NCI-H1436 (cell line): ENCODE measurements at places on chromosomes 13 and 19.
A peak's percentile ranks its signal among the peaks of the same experiment; 100 is the strongest.

DNA sequence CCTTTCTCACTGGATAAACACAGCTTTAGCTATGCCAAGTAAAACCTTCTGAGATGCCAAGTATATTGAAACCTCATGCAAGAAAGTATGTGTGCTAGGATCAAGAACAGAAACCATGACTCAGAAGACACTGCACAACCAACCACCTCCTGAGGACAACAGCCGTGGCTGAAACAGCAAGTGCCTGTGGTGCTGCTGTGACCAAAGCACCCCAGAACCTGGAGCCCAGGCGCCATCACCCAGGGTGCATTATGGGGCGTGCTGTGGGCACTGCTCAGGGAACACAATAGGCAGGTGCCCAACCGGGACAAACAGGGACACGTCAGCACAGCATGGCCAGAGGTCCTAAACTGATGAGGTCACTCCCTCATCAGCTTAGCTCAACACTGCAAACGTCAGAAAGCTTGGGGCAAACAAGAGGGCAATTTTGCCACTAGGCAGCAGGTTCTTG lies 101.3 kb upstream of the SLC15A1 start:
- no peak for DNase-seq

DNA sequence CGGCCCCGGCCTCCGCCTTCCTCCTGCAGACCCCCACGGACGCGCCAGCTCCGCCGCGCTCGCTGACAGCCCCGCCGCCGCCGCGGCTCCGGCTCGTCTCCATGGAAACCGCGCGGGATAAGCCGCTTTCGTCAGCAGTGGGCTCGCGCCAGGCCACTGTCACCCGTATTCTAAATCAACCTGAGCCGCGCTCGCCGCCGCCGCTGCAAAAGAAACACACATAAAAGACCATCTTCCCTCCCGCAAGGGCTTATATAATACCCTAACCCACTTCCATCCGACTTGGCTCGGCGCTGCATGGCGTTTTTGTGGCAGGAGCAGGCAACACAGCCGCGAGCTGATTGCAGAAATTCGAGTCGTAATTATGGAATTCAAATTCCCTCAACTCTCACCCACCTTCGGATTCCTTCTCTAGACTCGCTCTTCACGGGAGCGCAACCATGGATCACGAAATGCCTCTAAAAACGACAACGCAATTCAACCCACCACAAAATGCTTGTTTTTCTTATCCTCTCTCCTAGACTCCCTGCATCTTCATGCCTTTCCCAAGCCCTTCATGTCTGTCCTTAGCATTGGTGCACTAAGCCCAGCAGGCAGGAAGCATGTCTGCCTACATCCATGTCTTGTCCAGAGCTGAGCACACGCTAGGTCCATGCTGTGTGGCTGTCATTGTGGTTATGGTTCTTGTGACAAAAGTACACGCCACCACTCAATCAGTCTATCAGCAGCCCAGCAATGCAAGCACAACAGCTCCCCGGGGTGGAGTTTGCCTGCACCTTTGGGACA lies at the start of gene AMER2:
AMER2 (minus strand) TSS at position 772 of the 786 bp plus-strand sequence; CDS start at position 103, 669 bp downstream.
- DNase-seq: peak; percentile 23

DNA sequence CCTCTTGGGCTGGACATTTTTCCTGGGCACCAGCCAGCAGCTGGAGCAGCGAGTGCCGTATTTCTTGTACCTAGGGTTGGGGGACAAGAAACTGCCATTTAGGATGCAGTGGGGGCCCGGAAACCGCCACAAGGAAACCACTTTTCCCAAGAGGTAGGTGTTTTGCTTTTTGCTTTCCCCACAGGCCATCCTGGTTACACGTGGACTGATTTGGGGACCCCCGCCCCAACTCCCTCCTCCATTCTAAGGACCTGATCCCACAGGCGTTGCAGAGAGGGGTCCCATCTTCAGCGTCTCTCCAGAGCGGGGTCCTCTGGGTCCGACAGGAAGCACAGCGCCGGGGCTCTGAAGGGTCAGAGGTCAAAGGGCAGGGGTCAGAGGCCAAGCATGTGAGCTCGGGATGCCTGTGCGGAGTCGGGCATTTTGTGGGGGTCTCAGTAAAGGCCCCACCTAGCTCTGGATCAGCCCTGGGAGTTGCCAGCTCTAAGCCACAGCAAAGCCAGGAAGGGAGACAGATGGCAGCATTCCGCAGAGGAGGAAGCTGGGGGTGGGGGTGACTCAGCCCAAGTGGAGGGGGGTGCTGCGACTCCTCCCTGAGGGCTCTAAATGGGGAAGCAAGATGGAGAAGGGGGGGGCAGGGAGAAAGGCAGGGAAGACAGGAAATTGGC lies 4.3 kb downstream of the ZGLP1 start:
- no peak for DNase-seq

- DNase-seq: no peak
Measured at GRCh38 chr19:6039566-6040225, 61.8 kb upstream of the RANBP3 start.

DNA sequence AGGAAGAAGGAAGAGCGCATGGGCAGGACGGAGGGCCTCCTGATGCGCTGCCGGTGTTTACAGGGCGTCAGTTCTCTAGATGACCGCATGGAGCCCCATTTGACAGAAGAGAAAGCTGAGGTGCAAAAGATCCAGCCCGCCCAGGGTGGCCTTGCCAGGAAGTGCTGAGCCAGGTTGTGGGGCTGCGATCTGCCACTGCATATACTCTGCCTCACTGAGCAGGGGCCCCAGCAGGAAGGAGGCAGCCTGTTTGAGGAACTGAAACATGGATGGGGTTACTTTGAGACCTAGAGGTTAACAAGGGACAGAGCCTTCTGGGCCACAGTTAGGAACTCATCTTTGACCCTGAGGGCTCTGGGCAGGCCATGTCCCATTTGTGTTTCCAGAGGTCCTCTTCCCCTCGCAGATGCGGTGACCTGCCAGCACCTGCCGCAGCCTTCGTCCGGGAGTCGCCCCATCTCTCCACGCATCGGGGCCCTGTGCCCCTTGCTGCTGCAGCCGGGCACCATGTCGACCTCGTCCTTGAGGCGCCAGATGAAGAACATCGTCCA lies 3.2 kb downstream of the EPN1 start:
- DNase-seq: no peak

DNA sequence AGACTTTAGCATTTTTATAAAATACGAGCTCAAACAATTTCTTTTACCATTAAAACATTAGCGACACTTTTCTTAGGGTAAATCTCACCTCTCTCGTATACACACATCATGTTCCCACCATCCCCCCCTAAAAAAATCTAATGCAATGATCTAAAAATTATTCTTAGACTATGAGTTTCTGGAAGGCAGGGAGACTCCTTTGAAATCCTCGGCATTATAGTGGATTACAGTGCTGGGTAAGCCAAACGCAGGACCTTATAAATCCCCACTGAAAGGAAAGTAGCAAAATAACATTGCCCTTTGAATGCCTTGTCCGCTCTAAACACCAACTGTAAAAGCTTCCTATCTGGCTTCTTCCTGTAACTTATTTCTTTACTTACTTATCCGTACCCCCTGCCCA lies 35.0 kb downstream of the NUFIP1 start:
- no peak for DNase-seq

- DNase-seq: no peak
Measured at GRCh38 chr13:102440259-102440936, 38.5 kb upstream of the FGF14 start.

DNA sequence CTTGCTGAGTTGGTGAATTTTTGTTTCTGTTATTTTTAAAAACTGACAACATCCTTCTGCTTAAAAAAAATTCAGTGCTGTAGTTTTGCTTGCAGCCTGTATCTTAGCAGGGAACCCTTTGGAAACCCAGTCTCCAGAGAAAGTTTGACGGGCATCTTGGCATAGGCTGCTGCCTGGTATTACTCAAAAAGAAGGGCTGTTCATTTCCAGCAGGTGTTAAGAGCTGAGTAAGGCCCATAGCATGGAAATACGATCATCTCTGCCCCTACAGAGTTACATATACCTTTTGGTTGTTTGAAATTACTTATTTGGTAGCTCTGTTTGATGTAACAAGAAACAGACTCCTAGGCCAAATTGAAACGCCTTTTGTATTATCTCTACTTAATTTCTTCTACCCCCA lies 41.5 kb downstream of the URI1 start:
- DNase-seq: no peak

GRCh38 chr13:113656003-113656588 lies 1.9 kb downstream of the ATP4B start:
- no peak for DNase-seq

- DNase-seq: no peak
Measured at GRCh38 chr13:93193682-93194081, 32.9 kb upstream of the GPC6 start.

DNA sequence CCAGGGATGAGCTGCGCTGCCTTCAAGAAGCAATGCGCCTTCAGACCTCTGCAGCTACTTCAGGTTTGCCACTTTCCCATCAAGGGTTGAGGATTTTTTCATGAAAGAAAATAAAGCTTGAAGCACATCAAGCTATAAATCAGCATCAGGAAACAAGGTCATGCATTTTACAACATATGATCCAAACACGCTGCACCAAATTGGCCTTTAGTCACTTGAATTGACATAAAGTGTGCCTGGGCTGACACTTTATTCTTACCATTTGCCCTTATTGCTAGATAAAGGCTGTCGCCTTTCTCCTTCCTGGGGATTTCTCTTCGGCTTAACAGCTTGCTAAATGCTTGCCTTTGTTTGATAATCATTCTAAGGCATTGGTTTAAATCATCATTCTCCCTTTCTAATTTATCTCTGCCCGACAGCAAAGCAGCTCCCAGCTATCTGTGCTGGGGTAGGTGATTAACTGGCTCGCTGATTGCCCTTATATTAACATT lies 87.7 kb downstream of the LHFPL6 start:
- DNase-seq: no peak

DNA sequence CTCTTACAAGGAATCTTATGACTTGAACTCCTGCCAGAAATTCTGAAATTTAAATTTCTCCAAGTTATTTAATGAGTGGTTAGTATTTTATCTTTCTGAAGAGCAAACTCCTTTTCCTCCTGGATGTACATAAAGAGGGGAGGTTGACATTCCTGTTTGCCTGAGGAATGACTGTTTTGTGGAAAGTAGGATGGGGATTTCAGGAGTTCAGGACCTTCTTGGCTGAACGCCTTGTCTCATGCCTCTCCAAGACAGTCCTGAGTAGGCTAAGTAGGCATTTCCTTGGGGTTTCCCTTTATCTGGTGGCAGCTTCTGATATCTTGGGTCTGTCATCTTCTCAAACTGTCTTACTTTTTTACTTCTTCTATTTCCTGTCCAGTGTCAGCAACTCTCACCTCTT lies 356.6 kb downstream of the TDRD3 start:
- DNase-seq: no peak

- DNase-seq: no peak
Measured at GRCh38 chr19:33405553-33406461, 32.3 kb downstream of the CEBPG start.

- DNase-seq: no peak
Measured at GRCh38 chr13:90455823-90456222, 891.7 kb upstream of the MIR17HG start.
